ENCODE measurements at places on chromosomes 5 and 9. TPM values are rescaled to one million over a fixed set of nuclear protein-coding genes. Genes with fewer than 3 reads are reported as not detected.

Gene SLC1A1
- total RNA-seq = 1.1 TPM

Gene GMCL2
- total RNA-seq = not detected

Gene GPX3
- 20.3 TPM for total RNA-seq

Gene CCDC192
- not detected for total RNA-seq

Gene LARP1
- total RNA-seq = 174 TPM

Gene SV2C
- not detected for total RNA-seq

Gene MGAT4B
- 176 TPM for total RNA-seq

Gene ECM2
- total RNA-seq = 0.11 TPM

Gene IL9
- total RNA-seq = not detected

Gene OR1K1
- not detected for total RNA-seq

Gene ST8SIA4
- 0.45 TPM for total RNA-seq

Gene POU5F2
- 0.02 TPM for total RNA-seq

Gene LRRC19
- total RNA-seq = not detected

Gene SPATA31E1
- not detected for total RNA-seq

Gene CD14
- total RNA-seq = 3.4 TPM

Gene TPPP
- total RNA-seq = 5.4 TPM

Gene ADAMTS2
- 0.08 TPM for total RNA-seq

Gene GPX8
- 34.5 TPM for total RNA-seq

Gene FOXI1
- total RNA-seq = not detected

Gene FCN2
- not detected for total RNA-seq

Gene ADAMTS12
- 7.6 TPM for total RNA-seq

Gene FAM170A
- not detected for total RNA-seq

Gene CD72
- total RNA-seq = 0.39 TPM

Gene OTP
- 0.08 TPM for total RNA-seq

Gene SLC6A7
- total RNA-seq = 0.02 TPM

Gene APBA1
- total RNA-seq = 0.15 TPM

Gene SKIC3
- total RNA-seq = 23.7 TPM

Gene MCTP1
- total RNA-seq = 9.7 TPM

Gene RUFY1
- 27.8 TPM for total RNA-seq

Gene PCDHGB5
- 2.5 TPM for total RNA-seq

Gene C5
- total RNA-seq = 10.4 TPM

Gene C9orf40
- total RNA-seq = 12.2 TPM

Gene ENTREP1
- total RNA-seq = 0.86 TPM

Gene CTNNAL1
- 52.7 TPM for total RNA-seq

Gene CPLANE1
- 4.0 TPM for total RNA-seq

Gene PCDHB3
- total RNA-seq = 0.30 TPM

Gene PCDHGB3
- 0.21 TPM for total RNA-seq

Gene TEX48
- not detected for total RNA-seq

Gene IFNK
- not detected for total RNA-seq

Gene AK3
- 55.0 TPM for total RNA-seq

Gene GARIN3
- not detected for total RNA-seq

Gene FOXD4
- total RNA-seq = 0.34 TPM

Gene TMC1
- not detected for total RNA-seq

Gene SAPCD2
- total RNA-seq = 20.3 TPM

Gene EQTN
- total RNA-seq = not detected

Gene OR2V2
- not detected for total RNA-seq
